T-helper 17 cell (primary cell): ENCODE measurements at places on chromosomes 5 and 9. TPM values are rescaled to one million over a fixed set of nuclear protein-coding genes. Genes with fewer than 3 reads are reported as not detected.

The AGXT2 gene
- total RNA-seq: not detected

The ORM2 gene
- not detected for total RNA-seq

The OTULINL gene
- 31.4 TPM for total RNA-seq

DNA sequence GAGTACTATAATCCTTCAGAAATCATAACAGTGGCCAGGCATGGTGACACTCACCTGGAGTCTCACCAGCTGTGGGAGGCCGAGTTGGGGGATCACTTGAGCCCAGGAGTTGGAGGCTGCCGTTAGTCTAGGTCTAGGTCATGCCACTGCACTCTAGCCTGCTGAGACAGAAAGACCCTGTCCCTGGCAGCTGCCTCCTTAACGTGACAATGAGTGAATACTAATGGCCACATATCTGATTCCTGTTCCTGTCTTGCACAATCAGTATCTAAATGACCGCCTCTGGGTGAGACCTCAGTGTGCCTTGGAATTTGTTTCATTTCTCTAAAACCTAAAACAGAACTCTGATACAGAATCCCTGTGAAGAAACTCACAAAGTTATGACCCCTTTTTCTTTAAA lies 131.0 kb upstream of the DAB2 start:
- no peak for DNase-seq

DNA sequence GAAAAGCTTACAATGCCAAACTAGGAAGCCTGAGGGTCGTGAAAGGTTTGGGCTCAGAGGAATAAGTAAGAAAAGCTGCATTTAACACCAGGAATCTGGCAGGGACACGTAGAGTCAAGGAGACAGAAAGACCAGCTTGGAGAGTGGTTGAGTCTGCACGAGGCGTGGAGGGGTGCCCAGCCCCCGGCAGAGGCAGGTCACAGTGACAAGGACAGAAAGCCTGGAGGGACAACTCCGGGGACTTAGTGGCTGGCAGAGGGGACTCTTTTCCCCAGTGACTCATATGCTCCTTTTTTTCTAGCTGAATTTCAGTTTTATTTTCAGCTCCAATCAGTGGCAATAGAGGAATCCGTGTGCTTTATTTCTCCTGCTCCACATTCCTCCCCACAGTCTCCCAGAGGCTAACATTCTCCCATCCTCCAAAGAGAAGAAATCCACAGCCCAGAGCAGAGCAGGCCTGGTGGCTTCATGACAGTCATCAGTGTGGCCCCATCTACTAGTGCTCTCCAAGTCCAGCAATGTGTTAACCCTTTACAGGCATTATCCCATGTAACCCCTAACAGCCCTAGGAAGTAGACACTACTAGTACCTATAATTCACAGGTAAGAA lies 80.7 kb downstream of the KCNIP1 start:
- DNase-seq: no peak

- DNase-seq: no peak
Observed at GRCh38 chr9:97992219-97992618, 9.1 kb downstream of the ANP32B start.
